Fibroblast of villous mesenchyme (primary cell): ENCODE measurements at places on chromosomes 6 and 20.

- DNase-seq, result peak; percentile 29
Measured at GRCh38 chr20:24773751-24774201, 175.3 kb upstream of the CST7 start.

DNA sequence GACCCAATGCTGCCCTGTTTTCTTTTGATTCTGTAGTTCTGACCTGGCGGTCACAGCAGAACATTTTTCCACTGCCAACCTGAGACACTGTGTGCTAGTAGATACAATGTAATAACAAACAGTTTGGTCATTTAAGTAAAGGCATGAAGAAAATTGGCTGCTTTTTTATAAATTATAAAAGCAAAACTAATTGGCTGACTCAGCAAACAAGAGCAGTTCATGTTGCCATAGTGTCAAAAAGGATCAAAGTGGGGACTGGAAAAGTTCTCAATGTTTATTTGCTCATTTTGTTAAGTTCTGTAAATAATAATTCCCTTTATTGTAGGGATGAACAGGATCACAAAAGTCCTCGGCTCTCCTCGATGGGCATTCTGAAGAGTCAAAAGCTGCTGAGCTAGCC is 599.5 kb downstream of the PKHD1 start:
- DNase-seq, result no peak

DNA sequence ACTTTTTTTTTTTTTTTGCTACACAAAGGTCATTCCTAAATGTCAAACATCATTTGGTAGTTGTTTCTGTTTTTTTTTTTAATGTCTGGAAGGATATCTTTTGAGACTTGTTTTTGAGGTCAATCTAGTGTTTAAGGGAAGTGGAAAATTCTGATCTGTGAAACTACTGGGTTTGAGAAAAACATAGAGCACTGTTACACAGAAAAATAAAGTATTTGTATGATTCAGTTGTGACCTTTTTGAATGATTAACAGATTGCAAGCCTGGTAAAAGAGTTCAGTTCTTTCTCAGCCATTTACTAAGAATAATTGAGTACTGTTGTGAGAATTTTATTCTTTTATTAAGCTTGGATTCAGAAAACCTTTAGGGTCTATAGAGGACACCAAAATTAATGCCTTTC is 276.7 kb downstream of the ADGRB3 start:
- DNase-seq, result no peak

GRCh38 chr20:59850018-59850641 is 83.3 kb downstream of the SYCP2 start:
- peak; percentile 32 for DNase-seq
